ENCODE measurements at places on chromosomes 2 and 18.

DNA sequence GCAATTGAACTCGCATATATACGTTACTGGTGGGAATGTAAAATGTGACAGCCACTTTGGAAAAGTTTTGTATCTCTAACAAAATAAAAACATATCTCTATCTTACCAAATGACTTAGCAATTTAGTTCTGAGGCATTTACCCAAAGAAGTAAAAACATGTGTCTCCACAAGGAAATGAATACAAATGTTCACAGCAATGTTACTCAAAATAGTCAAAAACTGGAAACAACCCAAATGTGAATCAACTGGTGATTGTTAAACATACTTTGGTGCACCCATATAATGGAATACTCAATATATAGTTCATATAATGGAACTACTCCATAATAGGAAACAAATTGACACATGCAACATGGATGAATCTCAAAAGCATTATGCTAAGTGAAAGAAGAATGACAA, 70.4 kb upstream of the DNER start:
- no peak for DNase-seq

DNA sequence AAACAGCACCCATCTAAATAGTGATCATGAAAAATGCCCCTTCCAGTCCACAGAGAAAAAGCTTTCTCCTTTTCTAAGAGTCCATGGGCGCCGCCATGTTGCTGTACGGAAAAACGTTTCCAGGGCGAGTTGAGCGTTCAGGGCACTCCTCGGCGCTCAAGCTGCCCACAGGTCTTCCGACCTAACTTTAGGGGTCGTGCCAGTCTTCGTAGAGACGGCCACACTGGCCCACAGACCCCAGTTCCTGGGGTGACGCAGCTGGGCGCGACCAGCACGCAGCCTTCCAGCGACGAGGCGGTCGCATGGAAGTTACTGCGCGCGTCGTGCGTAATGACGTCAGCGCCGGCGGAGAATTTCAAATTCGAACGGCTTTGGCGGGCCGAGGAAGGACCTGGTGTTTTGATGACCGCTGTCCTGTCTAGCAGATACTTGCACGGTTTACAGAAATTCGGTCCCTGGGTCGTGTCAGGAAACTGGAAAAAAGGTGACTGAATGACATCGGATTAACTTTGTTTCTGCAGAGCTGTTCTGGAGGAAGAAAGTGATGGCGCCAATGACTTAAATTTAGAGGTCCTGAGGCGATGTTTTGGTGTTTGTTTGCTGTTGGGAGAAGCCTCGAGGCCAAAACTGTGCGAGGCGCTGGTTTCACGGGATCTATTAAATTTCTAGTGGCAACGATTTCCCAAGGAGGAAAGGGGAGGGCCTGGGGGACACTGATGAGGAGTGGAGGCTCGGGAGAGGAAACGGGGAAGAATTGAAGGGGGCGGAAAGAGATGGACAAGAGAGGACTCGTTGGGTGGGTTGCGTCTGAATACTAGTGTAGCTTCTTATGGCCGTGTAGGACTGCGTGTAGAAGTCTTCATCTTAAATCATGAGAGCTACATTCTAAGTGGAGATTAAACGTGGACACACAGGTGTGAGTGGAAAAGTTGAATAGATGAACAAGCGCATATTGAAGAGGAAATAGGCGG, at the start of the genes METTL4 and NDC80:
METTL4 (minus strand) TSS at position 306 of the 971 bp plus-strand sequence. CDS start 4,289 bp downstream, outside the sequence.
NDC80 (plus strand) TSS at position 358 of the 971 bp plus-strand sequence. CDS start 1,429 bp downstream, outside the sequence.
- peak; percentile 89 for DNase-seq

DNA sequence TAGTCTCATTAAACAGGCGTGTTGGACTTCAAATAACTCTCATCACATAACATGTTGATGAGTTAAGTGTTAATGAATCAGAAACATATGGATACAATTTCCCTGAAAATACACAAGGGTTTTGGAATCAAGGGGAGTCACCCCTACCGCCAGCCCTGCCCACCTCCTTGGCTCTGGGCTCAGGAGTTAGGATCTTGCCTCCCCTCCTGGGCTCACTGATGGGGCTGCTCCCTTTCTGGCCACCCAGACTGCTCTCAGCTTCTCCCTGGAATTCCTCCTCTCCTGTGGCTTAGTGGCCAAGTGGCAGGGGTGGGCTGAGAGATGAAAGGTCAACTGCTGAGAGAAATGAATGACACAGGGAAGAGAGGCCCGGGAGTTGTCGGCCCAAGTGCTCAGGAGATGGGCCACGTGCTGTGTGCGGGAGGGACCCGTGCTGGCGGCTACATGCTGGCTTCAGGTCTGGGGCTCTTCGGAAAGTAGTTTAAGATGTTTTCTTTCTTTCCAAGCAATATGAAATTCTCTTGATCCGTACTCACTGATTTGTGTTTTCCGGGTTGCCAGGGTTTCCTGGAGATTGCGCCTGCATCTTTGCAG, 55.8 kb upstream of the TNP1 start:
- DNase-seq, result no peak

- no peak for DNase-seq
These were observed 13.5 kb upstream of the DOK6 start for GRCh38 chr18:69387186-69387585.

GRCh38 chr2:54814389-54815147, 91.1 kb downstream of the EML6 start:
- DNase-seq, result no peak

- DNase-seq, result no peak
These were observed 65.2 kb upstream of the RNF152 start for GRCh38 chr18:61957801-61958516.

- DNase-seq, result no peak
These were observed 69.6 kb downstream of the SLC66A3 start for GRCh38 chr2:11224887-11225286.

- DNase-seq, result no peak
These were observed 84.6 kb upstream of the CAB39 start for GRCh38 chr2:230627806-230628724.

DNA sequence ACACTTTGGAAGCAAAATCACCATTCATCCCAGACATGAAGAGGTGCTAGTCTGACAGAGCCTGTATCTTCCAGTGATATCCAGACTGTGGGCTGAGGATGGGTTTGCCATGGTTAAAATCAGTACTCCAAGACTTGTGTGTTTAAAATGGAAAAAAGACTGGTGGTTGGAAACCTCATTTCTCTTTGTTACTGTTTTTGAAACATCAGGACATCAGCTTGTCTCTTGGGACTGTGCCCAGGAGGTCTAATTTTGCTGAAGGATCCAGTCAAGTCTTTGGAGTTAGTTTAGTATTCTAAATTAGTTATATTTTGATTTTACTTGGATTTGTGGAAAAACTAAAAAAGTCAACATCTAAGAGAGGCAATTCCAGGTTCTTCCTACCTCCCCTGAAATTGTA, 578.4 kb downstream of the PLCL1 start:
- no peak for DNase-seq

GRCh38 chr18:2096551-2096950, 474.8 kb downstream of the METTL4 start:
- DNase-seq, result no peak

DNA sequence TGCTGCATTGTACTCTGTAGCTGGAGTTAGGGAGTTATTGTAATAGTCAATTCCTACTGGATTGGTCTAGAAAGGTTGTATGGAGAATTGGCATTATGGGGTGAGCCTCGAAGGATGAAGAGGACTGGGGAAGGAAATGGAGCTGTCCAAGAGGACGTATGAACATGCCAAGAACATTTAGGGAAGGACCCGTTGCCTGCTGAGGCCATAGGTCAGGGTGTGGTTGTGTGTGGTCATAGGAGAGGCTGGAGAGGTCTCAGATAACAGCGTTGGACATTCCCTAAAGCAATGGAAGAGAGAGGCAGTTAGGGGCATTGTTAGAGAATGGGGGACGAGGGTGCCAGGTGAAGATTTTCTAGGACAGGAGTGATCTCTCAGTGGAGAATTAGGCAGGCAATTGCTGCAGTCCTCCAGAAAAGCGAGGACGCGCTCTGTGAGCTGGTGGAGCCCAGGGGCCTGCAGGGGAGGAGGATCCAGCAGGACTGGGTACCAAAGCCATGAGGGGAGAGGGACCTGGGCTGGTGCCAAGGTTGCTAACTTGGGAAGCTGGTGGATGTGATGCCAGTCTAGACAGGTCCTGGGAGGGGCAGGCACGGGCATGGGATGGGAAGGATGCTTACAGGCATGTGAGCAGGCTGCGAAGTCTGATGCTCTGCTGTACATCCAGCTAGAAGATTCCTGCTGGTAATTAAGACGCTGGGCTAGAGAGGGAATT, 9.4 kb upstream of the PSD4 start:
- DNase-seq, result no peak

DNA sequence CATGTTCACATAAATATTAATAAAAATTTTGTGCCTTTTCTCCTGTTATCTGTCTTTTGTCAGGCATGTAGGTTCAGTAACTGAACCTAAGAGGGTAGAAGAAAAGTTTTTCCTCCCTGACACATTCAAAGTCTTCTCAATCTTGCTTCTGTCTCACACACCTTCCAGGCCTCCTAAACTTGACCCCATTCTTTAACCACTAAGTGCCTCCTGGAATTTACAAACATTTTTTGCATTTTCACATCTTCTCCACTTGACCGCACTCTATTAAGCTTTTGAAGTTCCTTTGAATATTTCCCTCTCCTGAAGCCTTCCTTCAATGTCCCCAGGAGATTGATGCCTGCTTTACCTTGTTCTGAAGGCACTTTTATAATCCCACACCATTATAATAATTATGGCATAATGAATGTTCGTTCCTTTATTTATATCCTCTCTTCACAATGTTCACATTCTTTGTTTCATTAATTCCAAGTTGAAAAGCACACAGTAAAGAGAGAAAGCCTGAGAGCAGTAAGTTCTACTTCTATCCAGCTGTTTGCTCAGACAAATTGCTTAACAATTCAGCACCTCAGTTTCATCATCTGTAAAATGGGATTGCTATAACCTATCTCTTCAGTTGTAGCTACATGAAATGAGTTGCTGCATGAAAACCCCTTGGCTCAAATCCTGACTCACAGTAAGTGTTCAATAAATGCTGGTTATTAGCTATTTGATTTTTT, 184.8 kb upstream of the KLHL29 start:
- DNase-seq, result no peak

GRCh38 chr18:59141294-59142068, 1.8 kb downstream of the SEC11C start:
- no peak for DNase-seq

DNA sequence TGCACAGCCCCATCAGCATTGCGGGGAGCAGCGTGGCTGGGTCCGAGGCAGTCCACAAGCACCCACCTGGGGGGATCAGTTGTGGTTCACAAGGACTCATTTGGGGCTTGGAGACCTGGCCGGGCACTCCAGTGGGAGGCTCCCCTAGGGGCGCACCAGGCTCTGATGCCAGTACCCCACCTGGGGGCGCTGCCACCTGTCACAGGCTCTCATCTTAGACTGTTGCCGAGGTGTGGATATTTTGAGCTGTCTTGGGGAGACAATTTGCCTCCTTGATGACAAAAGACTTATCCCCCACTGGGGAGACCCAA, 3.0 kb downstream of the ADRA2B start:
- no peak for DNase-seq

- DNase-seq, result no peak
These were observed 203.7 kb upstream of the ITGA4 start for GRCh38 chr2:181253438-181253837.

DNA sequence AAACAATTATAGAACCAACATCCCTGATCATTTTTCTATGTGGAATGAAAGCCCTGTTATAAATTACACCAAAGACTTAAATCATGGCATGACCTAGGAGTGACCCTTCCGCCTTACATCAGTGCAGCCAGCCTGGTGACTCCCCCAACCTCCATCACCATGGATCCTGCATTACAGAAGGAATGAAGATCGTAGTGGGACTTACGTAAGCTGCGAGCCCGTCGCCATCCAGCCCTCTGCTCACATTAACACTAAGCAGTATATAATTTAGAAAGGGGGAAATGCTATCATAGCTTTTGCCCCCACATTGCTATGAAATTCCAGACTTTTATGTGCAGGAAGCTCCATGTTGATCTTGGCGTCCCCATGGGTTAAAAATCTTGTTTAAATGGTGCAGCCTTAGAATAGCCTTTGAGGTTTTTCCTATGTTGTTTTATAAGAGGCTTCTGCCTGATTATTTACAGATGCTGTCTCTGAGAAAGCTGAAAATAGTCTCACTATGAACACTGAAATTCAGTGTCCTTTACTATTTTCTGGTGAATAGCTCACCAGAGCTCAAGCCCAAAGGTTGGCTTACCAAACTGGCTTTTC, 76.3 kb downstream of the COLEC12 start:
- DNase-seq, result no peak

GRCh38 chr2:150939087-150939486, 322.6 kb downstream of the RBM43 start:
- no peak for DNase-seq

GRCh38 chr2:31693882-31694281, 113.1 kb upstream of the SRD5A2 start:
- DNase-seq, result no peak

DNA sequence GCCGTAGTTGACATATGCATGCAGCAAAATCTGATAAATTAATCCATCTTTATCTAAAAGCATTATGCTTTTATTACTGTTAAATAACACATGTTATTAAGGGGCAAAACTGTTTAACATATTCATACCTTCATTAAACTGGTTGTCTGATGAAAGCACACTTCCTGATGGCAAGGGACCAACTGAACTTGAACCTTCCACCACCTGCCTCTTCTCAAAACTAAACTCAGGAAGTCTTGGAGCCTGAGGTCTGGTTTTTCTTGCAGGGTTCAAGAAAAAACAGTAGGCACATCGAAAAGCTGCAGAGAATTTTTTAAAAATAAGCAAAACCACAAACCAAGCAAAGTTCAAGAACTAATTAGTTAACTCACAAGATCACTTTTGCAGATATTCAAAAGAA, 64.9 kb downstream of the LNPK start:
- no peak for DNase-seq

- DNase-seq, result no peak
These were observed 49.5 kb downstream of the ANTXR1 start for GRCh38 chr2:69062307-69062962.

- DNase-seq, result no peak
These were observed 63.8 kb downstream of the SETBP1 start for GRCh38 chr18:44744161-44745121.

DNA sequence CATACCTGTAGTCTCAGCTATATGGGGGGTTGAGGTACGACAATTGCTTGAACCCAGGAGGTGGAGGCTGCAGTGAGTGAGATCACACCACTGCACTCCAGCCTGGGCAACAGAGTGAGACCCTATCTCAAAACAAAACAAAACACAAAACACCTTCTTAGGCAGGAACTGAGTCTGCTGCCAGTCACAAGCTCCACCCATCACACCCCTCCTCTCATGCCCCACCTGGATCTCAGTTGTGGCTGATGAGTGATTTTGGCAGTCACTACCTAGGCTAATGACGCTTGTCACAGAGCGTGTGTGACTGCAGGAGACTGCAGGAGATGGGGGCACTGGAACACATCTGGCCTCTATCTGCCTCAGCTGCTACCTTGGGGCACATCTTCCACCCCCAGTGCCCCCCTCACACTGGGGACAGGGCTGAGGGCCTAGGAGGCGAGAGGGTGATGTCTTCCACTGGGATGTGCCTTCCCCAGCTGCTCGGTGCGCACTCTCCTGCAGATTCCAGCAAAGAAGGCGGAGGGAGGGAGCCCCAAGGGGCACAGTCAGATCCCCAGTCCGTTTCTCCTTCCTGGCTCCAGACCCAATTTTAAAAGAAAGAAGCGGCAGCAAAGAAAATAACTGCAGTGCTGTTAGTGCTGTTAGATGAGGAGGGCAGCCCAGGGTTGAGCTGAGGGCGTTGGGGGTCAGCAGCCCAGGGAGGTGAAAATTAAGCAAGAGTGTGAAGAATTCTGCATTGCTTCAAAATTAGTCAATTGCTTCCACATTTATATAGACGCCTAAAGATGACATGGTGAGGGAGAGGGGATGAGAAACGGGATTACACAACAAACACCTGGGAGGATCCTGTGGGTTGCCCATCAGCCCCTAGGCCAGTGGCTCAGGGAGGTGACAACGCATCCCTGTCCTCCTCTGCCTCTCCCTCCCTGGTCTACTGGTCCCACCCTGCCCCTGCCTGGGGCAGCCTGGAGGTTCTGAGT, 143.6 kb upstream of the HAAO start:
- DNase-seq, result no peak

All from CD8-positive, alpha-beta memory T cell (primary cell).